GM12892 (cell line): ENCODE measurements at places on chromosomes 6 and 20.
A peak's percentile ranks its signal among the peaks of the same experiment; 100 is the strongest.

DNA sequence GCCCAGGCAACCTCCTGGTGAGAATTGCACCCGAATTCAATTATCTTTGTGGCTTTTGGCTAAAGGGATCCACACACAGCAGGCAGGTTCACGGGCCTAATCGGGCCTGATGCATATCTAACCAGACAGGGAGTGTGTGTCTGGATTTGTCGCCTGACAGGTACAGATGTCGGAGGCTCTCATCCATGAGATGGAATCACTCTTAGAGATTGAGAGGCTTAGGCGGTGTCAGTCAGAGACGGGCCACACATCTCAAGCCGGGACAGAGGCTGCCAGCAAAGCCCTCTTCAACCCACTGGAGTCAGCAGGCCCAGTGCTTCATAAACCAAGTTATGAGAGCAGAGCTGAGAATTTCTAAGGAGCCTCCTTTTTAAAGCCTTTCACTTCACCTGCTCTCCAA lies 247.0 kb downstream of the LRFN2 start:
- DNase-seq: no peak

DNA sequence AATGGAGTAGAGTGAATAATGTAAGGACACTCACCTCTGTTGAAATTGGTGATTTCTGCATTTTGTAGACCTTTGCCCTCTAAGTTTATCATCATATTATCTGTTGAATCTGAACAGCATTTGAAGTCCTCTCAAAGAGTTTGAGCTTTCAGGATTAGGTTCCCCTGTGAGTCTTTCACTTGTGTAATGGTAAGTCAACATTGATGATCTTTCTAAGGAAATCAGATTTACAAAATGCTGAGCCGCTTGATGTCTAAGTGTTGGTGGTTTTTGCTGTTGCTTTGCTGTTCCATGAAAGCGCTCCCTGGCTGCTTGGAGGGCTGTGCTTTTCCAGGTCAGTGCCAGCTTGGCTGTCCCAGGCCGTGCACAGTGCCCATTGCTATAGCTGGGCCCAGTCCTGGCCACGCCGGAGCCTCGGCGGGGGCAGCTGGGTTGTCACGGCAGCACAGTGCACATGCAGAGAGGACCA lies 33.8 kb upstream of the KIF25 start:
- no peak for DNase-seq

- DNase-seq: no peak
These were observed 19.5 kb upstream of the FAM8A1 start for GRCh38 chr6:17580518-17581048.

DNA sequence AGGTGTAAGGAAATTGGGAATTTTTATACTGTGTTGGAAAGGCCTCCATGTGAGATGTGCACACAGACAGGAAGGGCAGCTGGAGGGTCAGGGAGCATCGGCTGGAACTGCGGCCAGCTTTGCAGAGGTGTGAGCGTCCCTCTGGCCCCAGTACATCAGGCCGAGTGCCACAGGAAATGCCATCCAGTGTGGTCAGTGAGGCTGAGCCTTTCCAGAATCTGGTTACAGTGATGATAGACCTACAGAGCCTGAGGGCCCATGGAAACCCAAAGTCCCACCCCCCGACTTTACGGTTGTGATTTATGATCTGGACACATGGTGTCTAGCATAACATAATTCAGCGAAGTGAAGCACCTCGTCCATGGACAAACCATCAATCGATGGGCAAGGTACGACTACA lies 137.3 kb upstream of the PDE10A start:
- no peak for DNase-seq

GRCh38 chr6:44275271-44275748 lies 5.1 kb downstream of the TMEM151B start:
- DNase-seq: no peak

DNA sequence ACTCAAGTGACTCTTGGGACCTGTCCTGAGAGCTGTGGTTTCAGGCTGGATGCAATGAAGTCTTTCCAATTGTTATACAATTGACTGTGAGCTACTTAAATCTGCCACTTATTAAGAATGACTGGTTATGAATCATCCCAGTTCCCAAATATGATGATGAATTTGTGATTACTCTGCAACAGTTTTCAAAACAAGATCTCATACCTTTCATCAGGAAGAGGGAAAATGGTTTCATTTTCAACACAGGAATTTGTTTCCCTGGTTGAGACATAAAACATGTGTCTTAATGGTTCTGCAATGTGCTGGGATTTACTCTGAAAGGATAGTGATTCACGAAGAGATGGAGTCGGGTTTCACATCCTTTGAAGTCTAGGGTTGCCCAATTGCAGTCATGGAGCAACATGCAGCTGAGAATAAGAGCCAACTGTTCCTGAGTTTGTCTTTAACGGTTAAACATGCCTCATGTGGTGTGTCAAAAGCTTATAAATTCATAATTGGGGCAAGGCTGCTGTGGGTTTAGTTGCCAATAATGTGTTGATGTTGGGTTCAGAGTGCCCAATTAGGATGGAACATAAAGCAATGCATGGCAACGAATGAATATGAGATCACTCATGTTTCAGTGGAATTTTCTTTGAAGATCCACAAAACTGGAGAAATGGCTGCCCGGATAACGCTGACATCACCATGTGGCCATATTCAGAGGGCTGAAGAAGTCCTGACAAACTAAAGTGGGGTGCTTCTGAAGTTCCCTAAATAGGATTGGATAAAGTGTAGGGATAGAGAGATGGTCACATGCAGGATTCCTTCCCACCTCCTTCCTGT lies 41.0 kb downstream of the CYP24A1 start:
- DNase-seq: no peak

GRCh38 chr20:5797843-5798462 lies 47.8 kb downstream of the SHLD1 start:
- peak; percentile 36 for DNase-seq
